ENCODE measurements at places on chromosomes 2 and 18. TPM values are rescaled to one million over a fixed set of nuclear protein-coding genes. Genes with fewer than 3 reads are reported as not detected.

The UGT1A6 gene
- not detected for total RNA-seq

- DNase-seq: no peak
Observed at GRCh38 chr2:64439194-64439593, 14.8 kb upstream of the LGALSL start.

- DNase-seq: no peak
Observed at GRCh38 chr18:41706301-41706700, 248.7 kb upstream of the PIK3C3 start.

- no peak for DNase-seq
Observed at GRCh38 chr2:1631292-1632001, 112.9 kb downstream of the PXDN start.

- no peak for DNase-seq
Observed at GRCh38 chr2:96239745-96240264, 26.0 kb downstream of the TMEM127 start.

GRCh38 chr2:117854610-117855009 lies 40.1 kb downstream of the DDX18 start:
- no peak for DNase-seq

Data from spinal cord (tissue), 10 donors.